GM12878 (cell line): ENCODE measurements at places on chromosomes 1 and 21. TPM values are rescaled to one million over a fixed set of nuclear protein-coding genes. Genes with fewer than 3 reads are reported as not detected.

GRCh38 chr1:45093334-45093733, 81.3 kb downstream of the UROD start:
- DNase-seq = no peak

DNA sequence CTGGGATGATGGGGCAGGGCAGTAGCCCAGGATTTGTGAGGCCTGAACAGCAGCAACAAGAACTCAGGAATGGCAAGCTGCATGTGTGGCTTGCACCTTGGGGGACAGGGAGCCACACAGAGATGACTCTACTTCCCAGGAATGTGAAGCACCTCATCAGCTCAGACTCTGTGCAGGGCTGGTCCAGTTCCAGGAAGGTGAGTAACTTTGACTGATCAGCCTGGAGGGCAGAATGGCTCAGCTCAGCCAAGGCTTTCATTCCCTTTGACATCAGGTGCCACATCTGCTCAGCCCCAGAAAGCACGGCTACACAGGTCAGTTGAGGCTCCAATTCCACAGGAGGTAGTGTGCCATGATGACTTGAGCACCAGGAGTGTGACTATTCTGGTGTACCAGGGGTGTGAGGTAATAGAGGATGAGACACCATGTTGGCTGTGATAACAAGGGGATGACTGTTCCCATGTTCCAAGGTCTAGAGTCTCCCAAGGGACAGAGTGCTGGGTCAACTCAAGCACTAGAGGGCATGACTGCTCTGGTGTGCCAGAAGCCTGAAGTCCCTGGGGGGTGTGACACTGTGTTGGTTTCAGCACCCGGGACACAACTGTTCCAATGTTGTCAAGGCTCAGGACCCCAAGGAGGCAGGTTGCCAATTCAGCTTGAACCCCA, 625.8 kb upstream of the ADGRL2 start:
- DNase-seq = no peak

DNA sequence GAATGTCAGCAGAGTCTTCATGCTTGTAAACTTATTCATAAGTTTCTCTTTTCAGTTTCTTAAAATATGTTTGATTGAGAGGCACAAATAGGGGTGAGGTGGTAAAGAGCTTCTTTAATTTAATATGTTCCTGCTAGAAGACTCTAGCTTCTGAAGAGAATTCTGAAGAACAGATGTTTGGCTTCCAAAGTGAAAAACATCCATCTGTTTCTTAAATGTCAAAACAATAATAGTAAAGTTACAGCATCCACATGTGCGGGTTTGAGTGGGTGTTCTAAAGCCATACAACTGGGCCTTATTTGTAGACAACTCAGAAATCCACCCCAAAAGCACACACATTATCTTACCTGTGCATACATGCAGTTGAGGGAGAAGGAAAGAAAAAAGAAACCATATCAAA, 144.0 kb upstream of the ADGRL4 start:
- DNase-seq = no peak

DNA sequence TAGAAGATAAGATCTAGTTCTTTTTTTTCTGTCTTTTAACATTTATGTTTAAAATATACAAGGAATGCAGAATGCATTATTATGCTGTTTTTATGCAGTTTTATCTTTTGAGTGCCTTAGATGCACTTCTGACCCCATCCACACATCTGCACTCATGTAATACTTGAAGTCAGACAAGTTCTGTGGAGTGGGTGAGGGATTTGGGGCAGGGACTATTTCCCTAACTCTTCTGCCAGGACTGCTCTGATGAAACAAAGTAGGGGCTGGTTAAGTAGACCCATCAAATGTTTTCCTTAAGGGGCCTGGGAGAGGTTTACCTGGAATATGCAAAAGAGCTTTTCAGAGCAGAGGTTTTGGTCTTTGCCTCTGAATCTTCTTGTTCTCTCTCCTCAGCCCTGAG, 11.4 kb downstream of the TRNAU1AP start:
- no peak for DNase-seq

DNA sequence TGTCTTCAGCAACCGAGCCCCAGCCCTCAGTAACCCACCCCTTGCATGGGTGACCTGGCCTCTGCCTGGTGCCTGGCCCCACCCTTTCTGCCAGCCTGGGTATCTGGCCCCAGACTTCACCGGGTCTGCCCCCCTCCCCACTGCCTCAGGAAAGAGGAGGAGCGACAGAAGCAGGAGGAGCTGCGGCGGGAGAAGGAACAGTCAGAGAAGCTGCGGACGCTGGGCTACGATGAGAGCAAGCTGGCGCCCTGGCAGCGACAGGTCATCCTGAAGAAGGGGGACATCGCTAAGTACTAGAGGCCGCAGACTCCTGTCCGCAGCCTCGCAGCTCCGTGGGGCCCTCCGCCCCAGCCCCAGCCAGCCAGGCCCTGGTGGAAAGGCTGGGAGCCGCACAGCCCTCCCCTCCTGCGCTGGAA, 6.1 kb downstream of the TNFRSF25 start:
- DNase-seq = no peak

The DNAI4 gene
- total RNA-seq = 0.46 and 0.77 TPM in 2 replicates

The KLF17 gene
- not detected in 2 replicates for total RNA-seq

The PBXIP1 gene
- total RNA-seq = 21.1 and 24.6 TPM in 2 replicates
